ENCODE measurements at places on chromosomes 2 and 18.

DNA sequence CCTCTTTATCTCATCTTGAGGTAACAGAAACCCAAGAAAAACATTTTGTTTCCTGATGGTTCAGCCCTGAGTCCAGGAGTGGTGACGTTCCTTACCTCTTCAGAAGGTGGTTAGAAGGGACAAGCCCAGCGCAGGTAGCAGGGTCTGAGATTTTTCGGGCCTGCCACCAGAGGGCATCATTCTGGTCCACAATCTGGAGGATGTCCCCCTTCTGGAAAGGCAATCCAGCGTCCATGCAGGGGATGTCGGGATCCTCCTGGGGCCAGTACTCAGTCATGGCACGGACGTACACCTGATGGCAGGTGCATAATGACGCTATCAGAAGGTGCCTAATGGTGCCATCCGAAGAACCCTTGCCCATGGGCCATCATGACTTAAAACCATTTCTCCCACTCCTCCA is 17.7 kb downstream of the MPP4 start:
- no peak for DNase-seq

GRCh38 chr2:101569886-101570520 is 95.1 kb upstream of the RFX8 start:
- DNase-seq = no peak

- no peak for DNase-seq
Measured at GRCh38 chr18:71666481-71666880, 877.7 kb downstream of the CBLN2 start.

- no peak for DNase-seq
Measured at GRCh38 chr18:75216911-75217689, 6.5 kb downstream of the TSHZ1 start.

DNA sequence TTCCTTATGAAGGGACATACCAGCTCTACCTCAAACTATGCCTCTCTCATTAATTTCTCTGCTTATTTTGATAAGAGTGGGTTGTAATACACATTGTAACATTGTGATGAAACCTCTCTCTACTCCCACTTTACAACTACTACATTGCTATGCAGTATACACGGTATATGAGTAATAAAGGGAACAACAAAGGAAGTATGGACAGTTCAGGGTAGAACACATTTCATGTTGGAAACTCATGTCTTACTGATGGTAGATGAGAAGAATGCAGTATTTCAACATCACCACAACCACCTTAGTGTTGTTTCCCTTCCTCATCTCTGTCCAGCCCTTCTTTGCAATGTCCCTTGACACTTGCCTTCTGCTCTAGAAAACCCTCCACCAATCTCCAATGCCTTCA is 515.9 kb upstream of the CELF4 start:
- DNase-seq = no peak

DNA sequence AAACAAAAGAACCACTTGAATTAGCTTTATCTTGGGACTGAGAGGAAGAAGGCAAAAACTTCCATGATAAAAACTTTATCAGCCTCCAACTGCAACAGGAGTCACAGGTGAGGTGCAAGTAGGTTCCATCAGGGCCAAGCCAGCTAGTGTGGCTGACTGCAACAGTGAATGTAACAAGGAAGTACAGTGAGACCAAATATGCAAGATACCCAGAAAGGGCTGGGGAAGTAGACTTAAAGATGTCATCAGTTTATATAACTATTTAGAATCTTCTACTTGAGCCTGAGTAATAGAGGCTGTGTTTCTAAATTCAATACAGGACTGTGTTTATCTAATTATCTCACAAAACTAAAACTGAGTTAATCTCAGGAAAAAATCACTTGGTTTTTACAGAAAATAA is 14.8 kb downstream of the PLEKHM3 start:
- DNase-seq = no peak

DNA sequence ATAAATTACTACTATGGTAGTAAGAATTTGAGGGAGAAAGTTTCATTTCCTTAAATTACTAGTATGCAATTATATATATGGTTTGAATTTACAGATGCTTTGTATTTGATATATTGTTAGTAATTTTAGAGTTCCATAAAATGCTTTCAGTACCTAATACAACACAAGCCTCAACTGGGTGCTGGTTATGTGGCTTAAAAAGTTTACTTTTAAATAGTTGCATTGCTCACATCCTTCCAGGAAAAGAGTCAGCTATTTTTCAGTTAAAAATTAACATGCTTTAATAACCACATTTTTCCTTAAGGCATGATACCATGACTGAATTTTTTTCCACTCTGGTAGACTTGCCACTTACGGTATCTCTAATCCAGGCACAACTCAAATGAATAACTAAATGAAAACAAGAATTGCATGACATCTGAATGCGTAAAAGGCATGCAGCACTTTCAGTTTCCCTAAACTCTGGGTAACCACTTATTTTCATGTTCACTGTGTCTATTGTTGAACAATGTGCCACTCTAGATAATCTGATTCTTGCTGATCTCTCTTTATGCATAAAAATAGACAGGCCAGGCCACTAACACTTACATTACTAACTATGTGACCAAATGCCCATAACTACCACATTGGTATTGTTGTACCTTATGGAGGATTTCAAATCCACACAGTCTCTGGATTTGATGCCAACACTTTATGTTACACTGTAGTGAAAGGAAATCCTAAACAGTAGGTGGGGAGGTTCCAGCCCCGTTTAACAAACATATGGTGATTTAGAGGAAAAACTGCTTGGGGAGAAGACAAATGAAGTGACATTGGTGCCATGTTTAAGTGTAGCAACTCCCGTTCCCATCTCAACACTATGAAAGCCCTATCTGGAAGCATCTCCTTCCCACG is 35.5 kb upstream of the SLC35F5 start:
- DNase-seq = no peak

DNA sequence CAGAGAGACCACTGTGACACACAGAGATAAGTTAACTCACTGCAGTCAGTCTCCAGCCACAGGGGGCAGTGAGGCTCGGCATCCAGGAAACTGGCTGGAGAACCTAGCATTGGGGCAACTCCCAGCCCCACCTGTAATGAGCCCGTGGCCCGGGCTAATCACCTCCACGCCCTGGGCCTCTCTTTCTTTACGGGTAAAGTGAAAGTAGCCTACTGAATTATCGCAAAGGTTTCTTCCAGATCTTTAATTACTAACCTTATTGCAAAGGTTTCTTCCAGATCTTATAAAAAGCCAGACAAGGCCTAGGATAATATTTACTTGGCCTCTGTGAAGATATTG is 45.7 kb upstream of the ACAA2 start:
- no peak for DNase-seq

GRCh38 chr2:177537213-177537612 is 144.6 kb downstream of the AGPS start:
- no peak for DNase-seq

- DNase-seq = no peak
Measured at GRCh38 chr2:111161971-111162370, 41.3 kb downstream of the BCL2L11 start.

DNA sequence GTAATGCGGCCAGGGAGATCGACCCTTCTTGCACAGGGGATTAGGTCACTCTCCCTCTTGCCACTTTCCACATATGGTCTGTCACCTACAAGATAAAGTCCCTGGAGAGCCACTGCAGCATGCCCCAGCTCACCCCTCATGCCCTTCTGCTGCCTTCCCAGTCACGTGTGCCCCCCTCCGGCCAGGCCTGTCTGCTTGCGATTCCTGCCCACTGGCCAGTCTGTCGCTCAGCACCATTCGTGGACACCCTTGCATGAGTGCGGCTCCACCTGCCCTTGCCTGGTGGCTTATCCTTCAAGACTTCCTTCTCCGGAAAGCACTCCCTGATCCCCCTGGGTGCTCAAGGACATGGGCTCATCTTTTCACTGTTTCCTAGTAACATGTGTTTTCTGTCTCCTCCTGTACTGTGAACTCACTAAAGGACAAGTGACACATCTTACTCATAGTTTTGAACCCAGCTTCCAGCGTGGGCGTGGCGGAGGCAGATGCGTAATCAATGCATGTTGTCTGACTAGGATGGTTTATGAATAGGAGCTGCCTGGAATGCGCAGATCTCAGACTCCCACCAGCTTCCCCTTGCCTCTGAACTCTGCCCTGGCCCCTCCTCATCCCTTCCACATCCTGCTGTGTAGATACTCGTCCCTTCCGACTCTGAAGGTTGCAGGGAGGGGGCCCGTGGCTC is 7.8 kb upstream of the NT5DC4 start:
- DNase-seq = peak; percentile 62

DNA sequence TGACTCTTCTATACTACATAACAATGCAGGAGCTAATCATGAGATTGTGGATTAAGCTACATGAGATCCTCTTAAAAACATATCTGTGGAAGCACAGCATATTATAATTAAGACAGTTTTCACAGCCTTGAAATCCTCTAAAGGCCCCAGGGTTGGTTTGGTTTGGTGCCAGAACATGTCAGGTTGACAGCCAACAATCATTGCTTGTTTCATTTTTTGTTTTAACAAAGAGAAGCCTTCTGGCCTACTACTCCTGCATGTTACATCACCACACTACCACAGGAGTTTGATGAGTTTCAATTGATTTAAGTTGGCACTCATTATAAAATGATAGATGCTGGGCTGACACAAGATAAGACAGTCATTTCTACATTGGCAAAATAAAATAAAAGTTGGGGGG is 255.9 kb upstream of the ERBB4 start:
- no peak for DNase-seq

GRCh38 chr2:158922601-158923000 is 45.8 kb upstream of the TANC1 start:
- DNase-seq = no peak

Measured in stimulated activated CD4-positive, alpha-beta T cell treated with anti-CD3 and anti-CD28 coated beads, TNF-alpha, amount 100 ng/mL, for 48 hours (primary cell).